ENCODE measurements at places on chromosomes 6 and 20.

GRCh38 chr6:167476844-167477595 lies 152.1 kb downstream of the TTLL2 start:
- DNase-seq: no peak

GRCh38 chr6:27863962-27864905 lies 48.0 kb downstream of the OR2B2 start:
- DNase-seq: peak; percentile 38

- no peak for DNase-seq
Observed at GRCh38 chr6:30555816-30556065, 548 bp downstream of the GNL1 start.

DNA sequence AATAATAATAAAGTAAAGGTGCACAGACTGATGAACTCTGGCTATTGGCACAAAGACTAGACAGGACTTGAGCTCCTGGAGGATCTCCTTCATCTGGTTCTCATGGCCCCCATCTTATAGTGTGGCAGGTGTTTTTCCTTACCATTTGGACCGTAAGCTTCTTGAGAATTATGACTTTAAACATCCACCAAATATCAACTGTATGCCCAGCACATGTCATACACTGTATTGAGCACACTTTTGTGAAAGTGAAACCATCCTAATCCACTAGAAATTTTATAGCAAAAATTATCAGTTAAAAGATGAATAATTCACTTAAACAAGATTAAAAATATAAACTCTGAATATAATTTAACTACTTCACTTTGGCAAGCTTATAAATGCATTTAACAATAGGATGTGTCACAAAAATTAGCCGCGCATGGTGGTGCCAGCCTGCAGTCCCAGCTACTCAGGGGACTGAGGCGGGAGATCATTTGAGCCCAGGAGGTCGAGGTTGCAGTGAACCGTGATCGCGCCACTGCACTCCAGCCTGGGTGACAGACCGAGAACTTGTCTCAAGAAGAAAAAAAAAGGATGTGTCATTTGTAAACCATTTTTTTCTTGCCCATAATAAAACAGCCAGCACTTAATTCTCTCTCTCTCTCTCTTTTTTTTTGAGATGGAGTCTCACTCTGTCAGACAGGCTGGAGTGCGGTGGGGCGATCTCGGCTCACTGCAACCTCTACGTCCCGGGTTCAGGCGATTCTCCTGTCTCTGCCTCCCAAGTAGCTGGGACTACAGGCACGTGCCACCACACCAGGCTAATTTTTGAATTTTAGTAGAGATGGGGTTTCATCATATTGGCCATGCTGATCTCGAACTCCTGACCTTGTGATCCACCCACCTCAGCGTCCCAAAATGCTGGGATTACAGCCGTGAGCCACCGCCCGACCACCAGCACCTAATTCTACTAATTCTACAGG lies 9.1 kb downstream of the HIVEP2 start:
- DNase-seq: peak; percentile 22

DNA sequence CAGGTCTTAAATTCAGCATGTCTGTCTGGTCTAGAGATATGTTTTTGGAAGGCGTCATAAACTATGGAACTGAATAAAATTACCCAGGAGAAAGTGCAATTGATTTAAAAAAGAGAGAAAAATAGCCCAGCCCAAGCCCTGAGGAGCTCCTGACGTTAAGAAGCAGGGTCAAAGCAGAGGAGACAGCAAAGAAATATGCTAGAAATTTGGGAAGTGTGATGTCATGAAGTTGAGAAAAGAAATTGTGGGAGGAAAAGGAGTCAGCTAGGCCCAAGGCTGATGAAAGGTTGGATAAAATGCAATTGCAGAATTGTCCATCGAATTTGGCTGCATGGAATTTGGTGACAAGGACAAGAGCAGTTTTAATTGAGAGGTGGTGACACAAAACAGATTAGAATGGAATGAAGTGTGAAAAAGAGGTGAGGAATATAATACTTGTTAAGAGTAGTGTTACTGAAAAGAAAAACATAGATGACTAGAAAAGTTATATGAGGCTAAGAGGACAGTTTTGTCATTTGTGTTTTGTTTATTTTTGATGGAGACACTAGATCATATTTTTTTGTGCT lies 381.6 kb downstream of the LAMA2 start:
- DNase-seq: no peak

DNA sequence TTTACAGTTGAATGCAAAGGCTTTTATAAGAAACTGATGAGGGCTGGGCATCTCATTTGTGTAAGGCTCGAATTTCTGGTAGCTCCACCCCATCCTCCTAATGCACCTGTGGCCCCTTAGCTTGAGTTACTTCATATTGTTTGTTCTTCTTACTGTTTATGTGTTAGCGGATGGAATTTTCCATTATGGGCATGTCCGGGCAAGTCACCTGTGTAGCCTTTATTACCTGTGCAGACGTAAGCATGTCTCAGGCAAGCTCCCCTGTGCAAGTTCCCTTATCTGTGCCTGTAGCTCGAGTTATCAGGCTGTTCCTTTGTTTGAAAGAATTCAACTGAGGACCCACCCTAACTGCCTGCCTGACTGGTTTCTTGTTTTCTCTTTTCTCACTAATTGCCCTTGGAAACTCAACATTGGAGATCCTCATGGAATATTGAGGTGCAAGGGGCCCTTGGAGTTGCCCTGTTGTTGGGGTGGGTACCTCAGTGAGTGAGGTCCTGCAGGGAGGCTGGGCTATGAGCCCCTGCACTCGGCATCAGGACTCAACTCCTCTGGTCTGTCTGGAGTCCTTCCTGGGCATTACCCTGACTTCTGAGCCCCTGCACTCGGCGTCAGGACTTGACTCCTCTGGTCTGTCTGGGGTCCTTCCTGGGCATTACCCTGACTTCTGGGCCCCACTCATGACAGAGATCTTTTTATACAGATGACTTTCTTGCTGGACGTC lies 207.9 kb upstream of the SULF2 start:
- DNase-seq: no peak

DNA sequence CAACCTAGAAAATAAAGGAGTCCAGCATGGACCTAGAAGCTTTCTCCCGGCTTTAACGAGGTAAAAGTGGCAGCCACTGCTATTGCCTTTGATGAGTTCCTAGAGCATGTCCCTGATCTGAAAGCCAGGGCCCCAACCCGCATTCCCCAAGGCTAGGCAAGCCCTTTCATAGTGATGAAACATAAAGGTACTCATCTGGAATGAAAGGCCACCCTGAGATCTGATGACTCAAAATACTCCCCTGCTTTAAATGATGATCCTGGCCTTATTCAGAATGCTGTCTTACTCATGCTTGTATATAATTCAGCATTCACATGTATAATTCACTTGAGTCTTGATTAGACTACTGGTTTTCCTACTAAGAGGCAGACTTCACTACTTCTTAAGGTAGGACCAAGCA lies 21.3 kb downstream of the TTPAL start:
- no peak for DNase-seq

- DNase-seq: no peak
Observed at GRCh38 chr6:32627831-32628230, 9.4 kb upstream of the HLA-DQA1 start.

DNA sequence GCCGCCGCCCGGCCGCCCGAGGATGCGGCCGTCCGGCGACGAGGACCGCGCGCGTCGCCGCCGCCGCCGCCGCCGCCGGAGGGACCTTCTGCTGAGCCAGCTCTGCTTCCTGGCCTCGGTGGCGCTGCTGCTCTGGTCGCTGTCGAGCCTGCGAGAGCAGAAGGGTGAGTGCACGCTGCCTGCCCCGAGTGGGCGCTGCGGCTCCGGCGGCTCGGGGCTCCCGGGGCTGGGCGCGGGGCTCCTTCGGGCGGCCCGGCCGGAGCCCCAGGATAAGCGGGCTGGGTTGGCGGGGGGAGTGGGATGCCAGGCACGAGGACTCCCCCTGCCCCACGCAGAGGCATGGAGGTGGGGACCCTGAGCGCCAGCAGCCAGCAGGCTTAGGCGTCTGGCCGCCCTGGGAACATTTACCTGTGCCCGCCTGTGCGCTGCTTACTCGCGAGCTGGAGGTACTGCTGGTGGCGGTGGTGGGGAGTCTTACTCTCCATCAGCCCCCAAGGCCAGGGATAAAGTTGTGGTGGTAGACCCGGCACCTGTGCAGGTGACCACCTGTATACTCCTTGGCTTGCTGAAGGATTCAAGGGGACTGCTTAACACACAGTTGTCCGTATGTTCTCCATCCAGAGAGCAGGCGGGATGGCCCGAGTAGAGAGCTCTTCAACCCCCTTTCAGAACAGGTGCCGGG lies 520 bp downstream of the SLC24A3 start:
- DNase-seq: peak; percentile 43

DNA sequence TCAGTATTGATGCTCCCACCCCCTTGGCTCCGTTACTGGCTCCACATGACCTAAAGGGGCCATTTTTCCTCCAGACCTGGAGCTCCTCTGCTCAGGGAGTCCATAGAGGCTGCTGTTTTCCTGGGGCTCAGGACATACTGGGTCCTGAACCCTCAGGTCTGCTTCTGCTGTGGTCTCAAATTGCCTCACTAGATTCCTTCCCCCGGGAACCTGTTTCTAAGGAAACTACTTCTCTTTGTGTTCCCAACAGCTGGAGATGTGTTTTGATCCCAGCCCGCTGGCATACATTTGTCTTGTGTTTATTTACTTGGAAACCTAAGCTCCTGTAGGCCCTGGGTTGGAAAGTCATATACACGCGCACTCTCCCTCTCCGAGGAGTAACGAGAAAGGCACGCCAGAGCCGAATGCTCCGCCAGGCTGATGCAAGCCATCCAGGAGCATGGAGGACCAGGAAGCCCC lies 222.8 kb downstream of the UST start:
- DNase-seq: no peak

- no peak for DNase-seq
Observed at GRCh38 chr6:125507987-125508655, 206.4 kb upstream of the HDDC2 start.

DNA sequence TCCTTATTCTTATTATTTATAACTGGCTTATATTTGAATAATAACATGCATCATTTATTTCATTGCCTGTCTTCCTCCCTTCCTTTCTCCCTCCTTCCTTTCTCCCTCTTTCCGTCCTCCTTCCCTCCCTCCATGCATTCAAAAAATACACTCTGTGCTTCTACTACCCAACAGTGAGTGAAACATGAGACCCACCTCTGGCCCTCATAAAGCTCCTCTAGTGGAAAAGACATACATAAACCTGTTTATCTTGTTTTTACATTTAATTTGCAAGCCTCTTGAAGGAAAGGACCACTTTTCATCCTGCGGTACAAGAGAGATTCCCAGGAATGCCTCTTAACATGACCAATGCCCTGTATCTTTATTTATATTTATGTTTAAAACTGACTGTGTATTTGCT lies 21.8 kb upstream of the ISM1 start:
- no peak for DNase-seq

DNA sequence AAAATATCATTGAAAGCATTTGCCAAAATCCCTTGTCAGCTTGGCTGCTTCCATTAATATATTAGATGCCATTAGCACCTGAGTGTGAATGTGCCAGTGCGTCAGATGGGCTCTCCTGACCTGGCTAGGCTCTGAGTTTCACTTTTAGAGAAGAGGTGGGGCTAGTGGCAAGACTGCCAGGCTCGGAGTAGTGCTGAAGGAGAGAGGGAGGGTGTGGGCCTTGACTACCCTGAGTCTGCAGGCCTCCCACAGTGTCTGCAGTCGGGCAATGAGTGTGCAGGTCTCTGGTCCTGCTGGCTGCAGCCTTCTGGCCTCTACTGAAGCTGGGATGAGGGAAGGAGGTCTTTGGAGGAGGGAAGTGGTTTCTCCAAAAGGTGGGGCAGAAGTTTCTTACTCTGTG lies 34.6 kb upstream of the PNPLA1 start:
- DNase-seq: no peak

- peak; percentile 28 for DNase-seq
Observed at GRCh38 chr20:36467076-36467999, 74.0 kb upstream of the MYL9 start.

Measured in activated naive CD8-positive, alpha-beta T cell treated with anti-CD3 and anti-CD28 coated beads for 36 hours (primary cell).